A375 (cell line): ENCODE measurements at places on chromosomes 4 and X. TPM values are rescaled to one million over a fixed set of nuclear protein-coding genes. Genes with fewer than 3 reads are reported as not detected.

The INPP4B gene
- 61.9 and 68.8 TPM in 2 replicates for total RNA-seq

The TMPRSS11F gene
- total RNA-seq = not detected in 2 replicates

The DMRTC1 gene
- not detected in 2 replicates for total RNA-seq

The HERC6 gene
- total RNA-seq = 3.7 and 9.2 TPM in 2 replicates

The ALB gene
- 0.05 TPM in 1 of 2 replicates, not detected in the other for total RNA-seq

The HTRA3 gene
- total RNA-seq = 0.80 and 1.1 TPM in 2 replicates

The LANCL3 gene
- total RNA-seq = 0.75 and 1.3 TPM in 2 replicates

The PPAT gene
- 37.5 and 41.6 TPM in 2 replicates for total RNA-seq

The CYTL1 gene
- total RNA-seq = 0.30 TPM in 1 of 2 replicates, not detected in the other

The FDCSP gene
- not detected in 2 replicates for total RNA-seq

The OPHN1 gene
- 6.3 and 9.4 TPM in 2 replicates for total RNA-seq

The PRSS12 gene
- 23.1 and 25.9 TPM in 2 replicates for total RNA-seq

The CENPC gene
- total RNA-seq = 11.5 and 17.9 TPM in 2 replicates

The IBSP gene
- total RNA-seq = not detected in 2 replicates

The FAM9B gene
- 0.32 and 1.3 TPM in 2 replicates for total RNA-seq
